ENCODE measurements at places on chromosomes 16 and 17. TPM values are rescaled to one million over a fixed set of nuclear protein-coding genes. Genes with fewer than 3 reads are reported as not detected.

IKZF3 gene
- 36.8 TPM for polyA plus RNA-seq

GRCh38 chr17:75610103-75610984 is 22.7 kb downstream of the MYO15B start:
- DNase-seq, result no peak

DNA sequence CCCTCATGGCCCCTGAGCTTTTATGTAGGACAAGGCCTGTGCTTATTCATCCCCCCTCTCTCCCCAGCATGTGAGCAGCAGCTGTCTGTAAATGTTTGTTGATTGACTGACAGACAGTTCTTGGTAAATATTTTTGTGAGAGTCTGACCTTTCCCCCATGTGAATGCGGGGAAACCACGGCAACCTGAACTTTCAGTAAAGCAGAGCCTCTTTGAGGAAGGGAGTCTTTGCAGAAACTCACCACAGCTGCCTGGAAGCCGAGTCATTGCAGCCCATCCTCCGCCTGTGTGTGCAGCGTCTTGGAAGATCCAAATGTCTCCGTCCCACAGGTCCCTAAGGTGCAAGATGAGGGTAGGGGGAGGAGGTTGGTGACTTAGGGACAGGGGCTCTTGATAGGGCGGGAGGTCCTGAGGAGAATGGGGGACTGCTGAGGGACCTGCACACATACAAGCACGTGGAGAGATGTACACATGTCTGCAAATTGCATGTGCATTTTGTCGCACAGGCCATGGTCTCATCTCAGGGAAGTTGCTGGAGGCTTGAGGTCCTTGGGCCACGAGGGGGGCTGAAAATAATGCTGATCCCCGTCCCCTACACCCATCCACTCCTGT is 23.0 kb upstream of the IL21R start:
- DNase-seq, result no peak

CDRT4 gene
- polyA plus RNA-seq, result not detected

TBC1D3 gene
- not detected for polyA plus RNA-seq

- DNase-seq, result no peak
Observed at GRCh38 chr17:49959183-49959935, 9.6 kb upstream of the DLX4 start.
